ENCODE measurements at places on chromosomes 2 and 18. TPM values are rescaled to one million over a fixed set of nuclear protein-coding genes. Genes with fewer than 3 reads are reported as not detected.

EGR4 gene
- total RNA-seq: 0.52 TPM

HEATR5B gene
- total RNA-seq: 37.6 TPM

RMDN2 gene
- 1.8 TPM for total RNA-seq

MLPH gene
- not detected for total RNA-seq

ALPP gene
- 0.29 TPM for total RNA-seq

DNA sequence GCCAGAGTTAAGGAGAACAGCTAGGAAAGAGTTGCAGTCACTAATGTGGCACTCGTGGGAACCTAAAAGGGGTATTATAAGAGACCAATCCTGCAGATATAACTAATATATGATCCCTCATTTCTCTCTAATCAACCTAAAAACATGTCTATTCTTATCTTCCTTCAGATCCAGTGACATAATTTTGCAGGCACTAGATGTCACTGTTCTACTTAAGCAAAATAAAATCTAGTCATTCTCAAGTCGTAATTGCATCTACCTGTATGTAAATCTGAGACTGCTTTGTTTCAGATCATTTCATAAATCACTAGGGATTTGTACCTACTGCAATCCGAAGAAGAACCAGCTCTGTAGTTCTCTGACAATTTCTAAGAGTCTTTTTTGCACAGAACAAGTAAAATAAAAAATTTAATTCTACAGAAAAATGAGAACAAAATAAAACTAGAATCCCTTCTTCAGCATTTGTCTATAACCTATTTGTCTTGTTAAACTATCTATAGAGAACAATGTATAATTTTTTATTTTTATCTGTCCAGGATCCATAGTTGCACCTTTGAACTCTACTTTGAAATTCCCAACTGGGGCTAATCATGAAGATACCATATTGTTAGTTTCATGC lies 56.5 kb upstream of the ERBB4 start:
- H3K27me3 ChIP-seq: peaks cover 8% of the 10 kb centered on the region
- DNase-seq: no peak
- H3K4me3 ChIP-seq: no peak overlapping the region
- no peak overlapping the region for H3K27ac ChIP-seq
- no peaks in the 10 kb centered on the region for H3K4me1 ChIP-seq

DNA sequence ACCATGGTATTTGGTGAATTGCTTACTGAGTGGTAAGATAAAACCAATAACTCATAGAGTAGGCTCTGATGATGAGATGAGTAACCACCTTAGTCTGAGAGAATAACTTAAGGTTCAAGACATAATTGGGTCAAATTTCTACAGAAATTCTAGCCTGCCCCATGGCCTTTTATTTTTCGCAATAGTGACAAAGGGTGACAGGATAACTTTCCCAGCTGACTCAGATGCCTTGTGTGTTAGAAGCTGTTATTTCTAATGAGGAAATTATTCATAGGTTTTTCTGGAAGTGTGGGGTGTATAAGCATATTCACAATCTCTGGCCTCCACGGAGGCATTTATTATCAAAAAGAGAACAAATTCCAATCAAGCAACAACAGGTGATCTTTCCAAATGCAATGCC lies 159.0 kb downstream of the NUP35 start:
- no peak overlapping the region for H3K27ac ChIP-seq
- no peak for DNase-seq
- H3K36me3 ChIP-seq: no peaks in the 10 kb centered on the region
- no peaks in the 10 kb centered on the region for H3K4me1 ChIP-seq

GRCh38 chr2:235643680-235644511 lies 150.1 kb downstream of the AGAP1 start:
- DNase-seq: no peak
- no peak overlapping the region for H3K4me3 ChIP-seq
- H3K27ac ChIP-seq: no peak overlapping the region
- peaks cover 33% of the 10 kb centered on the region for H3K27me3 ChIP-seq

GRCh38 chr18:41096504-41096903 lies 858.5 kb upstream of the PIK3C3 start:
- H3K27ac ChIP-seq: no peak overlapping the region
- no peaks in the 10 kb centered on the region for H3K36me3 ChIP-seq
- H3K4me1 ChIP-seq: no peaks in the 10 kb centered on the region
- H3K4me3 ChIP-seq: no peak overlapping the region
- no peak for DNase-seq

DNA sequence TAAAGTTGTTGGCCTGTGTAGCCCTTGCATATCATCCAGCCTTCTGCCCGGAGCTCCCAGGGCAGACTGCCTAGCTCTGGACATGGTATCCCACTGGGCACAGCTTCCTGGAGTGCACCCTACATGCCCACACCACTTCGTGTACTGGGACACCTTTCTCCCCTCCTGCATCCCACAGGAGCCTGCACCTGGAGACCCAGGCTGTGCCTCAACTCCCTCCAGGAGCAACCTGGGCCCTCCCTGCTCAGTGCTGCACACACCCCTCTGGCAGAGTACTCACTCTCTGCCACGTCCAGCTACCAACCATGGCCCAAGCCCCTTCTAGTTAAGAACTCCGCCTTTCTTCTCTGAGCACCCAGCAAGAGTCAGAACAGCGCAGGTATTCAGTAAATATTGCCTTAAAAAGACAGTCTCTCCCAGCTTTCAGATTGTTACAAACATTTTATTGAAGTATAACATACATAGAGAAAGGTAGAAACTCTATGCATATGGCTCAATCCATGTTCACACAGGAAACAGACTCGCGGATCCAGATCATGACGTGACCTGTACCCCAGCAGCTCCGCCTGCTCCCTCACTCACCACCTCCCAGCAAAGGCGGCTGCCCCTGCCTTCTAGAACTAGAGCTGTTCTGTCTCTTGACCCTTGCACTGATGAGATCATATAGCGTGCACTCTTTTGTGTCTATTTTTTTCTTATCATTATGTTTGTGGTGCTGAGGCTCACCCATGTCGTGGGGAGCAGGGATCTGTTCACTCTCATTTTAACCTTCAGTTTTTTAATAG lies 98.4 kb upstream of the MYCN start:
- no peak for DNase-seq
- no peak overlapping the region for H3K4me3 ChIP-seq
- peaks cover 4% of the 10 kb centered on the region for H3K4me1 ChIP-seq
- H3K36me3 ChIP-seq: no peaks in the 10 kb centered on the region

- H3K36me3 ChIP-seq: no peaks in the 10 kb centered on the region
- H3K4me3 ChIP-seq: peak overlapping the region; percentile 61
- H3K27me3 ChIP-seq: peaks cover 27% of the 10 kb centered on the region
Observed at GRCh38 chr18:61360404-61361383, 27.5 kb downstream of the CDH20 start.

GRCh38 chr18:62128157-62128556 lies 58.7 kb downstream of the PIGN start:
- no peak for DNase-seq
- H3K36me3 ChIP-seq: peaks cover 3% of the 10 kb centered on the region
- no peak overlapping the region for H3K27ac ChIP-seq
- H3K27me3 ChIP-seq: no peaks in the 10 kb centered on the region

DNA sequence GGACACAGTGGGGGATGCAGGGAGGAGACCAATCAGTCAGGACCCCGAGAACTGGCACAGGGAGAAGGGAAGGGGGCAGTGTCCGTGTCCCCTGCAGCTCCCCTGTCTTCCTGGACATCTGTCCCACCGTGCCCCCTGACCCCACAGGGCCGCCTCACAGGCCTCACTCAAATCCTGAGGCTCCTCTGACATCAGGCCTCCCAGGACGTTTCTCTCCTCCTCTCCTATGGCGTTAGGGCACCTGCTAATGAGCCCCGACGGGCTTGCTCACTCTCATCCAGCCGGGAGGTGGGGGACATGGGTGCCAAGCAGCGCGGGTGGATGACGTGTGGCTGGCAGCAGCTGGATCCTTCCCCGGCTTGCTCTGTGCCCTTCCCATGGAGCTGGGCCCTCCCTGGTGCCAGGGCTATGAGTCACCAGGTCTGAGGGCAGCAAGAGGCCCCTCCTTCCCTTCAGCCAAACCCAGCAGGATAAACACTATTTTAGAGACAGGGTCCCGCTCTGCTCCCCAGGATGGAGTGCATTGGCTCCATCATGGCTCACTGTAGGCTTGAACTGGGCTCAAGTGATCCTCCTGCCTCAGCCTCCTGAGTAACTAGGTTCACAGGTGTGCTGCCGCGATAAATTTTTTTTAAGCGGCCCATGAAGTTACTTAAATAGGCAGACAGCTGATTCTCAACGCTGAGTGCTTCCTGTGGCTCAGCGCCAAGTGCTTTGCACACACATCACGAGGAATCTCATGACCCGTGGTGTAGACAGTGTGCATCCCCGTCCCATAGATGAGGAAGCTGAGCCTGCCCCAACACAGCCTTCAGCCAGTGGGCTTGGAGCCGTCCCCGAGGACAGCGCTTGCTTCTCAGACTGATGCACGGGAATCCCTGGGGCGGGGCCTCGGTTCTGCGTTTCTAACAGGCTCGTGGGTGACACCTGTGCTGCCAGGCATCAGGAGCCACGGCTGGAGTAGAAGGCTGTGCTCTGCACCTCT lies 64.5 kb upstream of the HDAC4 start:
- no peak overlapping the region for H3K27ac ChIP-seq
- peaks cover 2% of the 10 kb centered on the region for H3K4me1 ChIP-seq
- no peaks in the 10 kb centered on the region for H3K36me3 ChIP-seq
- no peak for DNase-seq

DNA sequence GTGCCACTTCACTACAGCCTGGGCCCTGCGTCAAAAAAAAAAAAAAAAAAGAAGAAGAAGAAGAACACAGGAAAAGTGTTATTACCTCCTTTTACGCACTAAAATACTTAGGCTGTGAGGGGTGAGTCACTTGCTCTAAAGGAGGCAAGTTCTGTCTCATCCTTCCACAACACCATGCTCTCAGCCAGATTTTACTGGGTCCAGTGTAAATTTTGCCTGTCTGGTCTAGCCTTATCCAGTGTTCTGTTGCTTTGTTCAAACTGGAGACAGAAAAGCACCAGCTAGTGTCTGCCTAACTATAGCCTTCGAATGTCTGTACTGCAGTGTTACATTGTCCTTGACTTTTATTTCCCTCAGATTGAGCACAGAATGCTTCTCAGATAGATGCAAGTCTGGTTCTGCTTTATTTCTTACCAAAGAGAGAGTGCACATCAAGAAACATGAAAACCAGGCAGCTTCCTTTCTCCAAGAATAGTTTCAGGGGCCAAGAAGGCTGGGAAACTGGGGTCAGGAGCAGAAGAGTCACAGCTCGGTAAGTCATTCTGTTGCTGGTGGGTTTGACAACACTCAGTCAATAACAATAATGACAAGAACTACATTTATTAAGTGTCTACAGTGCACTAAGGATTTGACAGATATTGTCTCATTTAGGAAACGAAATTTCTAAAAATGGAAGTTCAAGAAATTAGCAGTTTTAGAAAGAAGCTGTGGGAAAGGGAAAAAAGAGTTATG lies 3.1 kb upstream of the MSGN1 start:
- H3K4me3 ChIP-seq: no peak overlapping the region
- no peak for DNase-seq
- H3K27me3 ChIP-seq: peaks cover 60% of the 10 kb centered on the region
- H3K4me1 ChIP-seq: no peaks in the 10 kb centered on the region

DNA sequence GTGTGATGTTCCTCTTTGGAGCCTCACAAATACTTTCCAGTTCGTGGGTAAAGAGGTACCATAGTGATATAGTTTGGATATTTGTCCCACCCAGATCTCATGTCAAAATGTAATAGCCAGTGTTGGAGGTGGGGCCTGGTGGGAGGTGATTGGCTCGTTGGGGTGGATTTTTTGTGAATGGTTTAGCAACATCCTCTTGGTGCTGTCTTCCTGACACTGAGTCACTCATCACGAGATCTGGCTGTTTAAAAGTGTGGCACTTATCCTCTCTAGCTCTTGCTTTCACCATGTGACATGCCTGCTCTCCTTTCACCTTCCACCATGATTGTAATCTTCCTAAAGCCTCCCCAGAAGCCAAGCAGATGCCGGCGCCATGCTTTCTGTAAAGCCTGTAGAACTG lies 3.0 kb upstream of the CCDC93 start:
- no peak overlapping the region for H3K27ac ChIP-seq
- no peak for DNase-seq
- no peak overlapping the region for H3K4me3 ChIP-seq

GRCh38 chr2:128178650-128179460 lies 87.9 kb downstream of the UGGT1 start:
- no peak overlapping the region for H3K4me3 ChIP-seq
- H3K36me3 ChIP-seq: peaks cover 19% of the 10 kb centered on the region
- H3K27ac ChIP-seq: peak overlapping the region; percentile 41
- H3K4me1 ChIP-seq: peaks cover 6% of the 10 kb centered on the region

DNA sequence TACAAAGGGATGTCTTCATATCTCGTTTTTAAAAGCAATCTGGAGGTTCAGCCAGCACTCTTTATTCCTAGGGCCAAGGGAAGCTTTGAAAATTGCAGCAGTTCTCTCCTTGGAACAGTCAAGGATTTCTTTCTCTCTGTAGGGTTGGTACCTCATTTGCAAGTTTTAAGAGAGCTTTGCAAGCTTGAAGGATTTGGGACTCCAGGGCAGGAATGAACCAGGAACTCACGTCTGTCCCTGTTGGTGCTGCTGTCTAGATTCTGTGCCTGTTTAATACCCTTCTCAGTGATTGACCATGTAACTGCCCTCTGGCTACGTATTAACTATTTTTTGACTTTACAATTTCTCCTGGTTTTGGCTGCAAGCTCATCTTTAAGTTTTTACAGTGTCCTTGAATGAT lies 262.5 kb upstream of the ST6GAL2 start:
- no peaks in the 10 kb centered on the region for H3K36me3 ChIP-seq
- H3K4me1 ChIP-seq: no peaks in the 10 kb centered on the region
- no peaks in the 10 kb centered on the region for H3K27me3 ChIP-seq
- no peak for DNase-seq
- no peak overlapping the region for H3K4me3 ChIP-seq
- H3K27ac ChIP-seq: no peak overlapping the region

- peaks cover 8% of the 10 kb centered on the region for H3K36me3 ChIP-seq
- peak overlapping the region; percentile 49 for H3K27ac ChIP-seq
- H3K4me1 ChIP-seq: peaks cover 29% of the 10 kb centered on the region
- no peak overlapping the region for H3K4me3 ChIP-seq
Observed at GRCh38 chr2:69837533-69837932, 8.1 kb downstream of the GMCL1 start.

GRCh38 chr18:79355433-79356335 lies 40.0 kb upstream of the NFATC1 start:
- no peak overlapping the region for H3K4me3 ChIP-seq
- H3K27me3 ChIP-seq: no peaks in the 10 kb centered on the region
- peaks cover 5% of the 10 kb centered on the region for H3K36me3 ChIP-seq
- peaks cover 7% of the 10 kb centered on the region for H3K4me1 ChIP-seq
- DNase-seq: no peak
- H3K27ac ChIP-seq: peak overlapping the region; percentile 88

DNA sequence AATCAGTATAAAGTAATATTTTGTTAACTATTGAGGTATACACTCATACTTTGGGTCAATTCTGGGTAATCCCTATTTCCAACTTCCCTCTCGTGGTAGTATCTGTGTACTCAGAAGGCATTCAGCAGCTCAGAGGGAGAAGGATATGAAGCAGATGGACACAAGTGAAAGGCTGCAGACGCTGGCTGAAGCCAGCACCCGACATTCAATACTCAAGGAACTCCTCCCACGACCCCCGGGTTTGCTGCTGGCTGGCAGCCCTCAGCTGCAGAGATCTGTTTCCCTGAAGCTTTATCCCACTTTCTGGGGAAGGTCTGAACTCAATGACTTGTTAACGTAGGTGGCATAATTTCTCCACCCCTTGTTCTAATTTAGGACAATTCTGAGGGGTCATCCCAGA lies 847.3 kb upstream of the SOX11 start:
- H3K27ac ChIP-seq: no peak overlapping the region
- no peaks in the 10 kb centered on the region for H3K4me1 ChIP-seq
- no peak overlapping the region for H3K4me3 ChIP-seq
- no peak for DNase-seq
